Activated naive CD4-positive, alpha-beta T cell treated with Interleukin-2 at 50 U/mL for 16 hours (primary cell): ENCODE measurements at places on chromosomes 1 and 21.

DNA sequence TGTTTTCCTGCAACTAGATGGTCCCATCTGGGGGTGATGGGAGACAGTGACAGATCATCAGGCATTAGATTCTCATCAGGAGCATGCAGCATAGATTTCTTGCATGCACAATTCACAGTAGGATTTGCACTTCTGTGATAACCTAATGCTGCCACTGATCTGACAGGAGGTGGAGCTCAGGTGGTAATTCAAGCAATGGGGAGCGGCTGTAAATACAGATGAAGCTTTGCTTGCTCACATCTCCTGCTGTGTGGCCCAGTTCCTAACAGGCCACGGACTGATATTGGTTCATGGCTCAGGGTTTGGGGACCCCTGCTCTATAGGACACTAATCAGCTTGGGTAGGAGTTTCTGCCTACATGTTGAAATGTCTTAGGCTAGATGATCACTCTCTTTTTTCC is 320.0 kb downstream of the PRDM2 start:
- DNase-seq, result no peak

GRCh38 chr1:37483785-37484184 is 9.4 kb downstream of the ZC3H12A start:
- no peak for DNase-seq

GRCh38 chr1:149903836-149904491 is 4.6 kb downstream of the BOLA1 start:
- DNase-seq, result no peak

GRCh38 chr1:228837817-228838716 is 102.8 kb downstream of the RHOU start:
- DNase-seq, result no peak

- no peak for DNase-seq
These were observed 686.9 kb downstream of the LRRIQ3 start for GRCh38 chr1:73511038-73511437.

DNA sequence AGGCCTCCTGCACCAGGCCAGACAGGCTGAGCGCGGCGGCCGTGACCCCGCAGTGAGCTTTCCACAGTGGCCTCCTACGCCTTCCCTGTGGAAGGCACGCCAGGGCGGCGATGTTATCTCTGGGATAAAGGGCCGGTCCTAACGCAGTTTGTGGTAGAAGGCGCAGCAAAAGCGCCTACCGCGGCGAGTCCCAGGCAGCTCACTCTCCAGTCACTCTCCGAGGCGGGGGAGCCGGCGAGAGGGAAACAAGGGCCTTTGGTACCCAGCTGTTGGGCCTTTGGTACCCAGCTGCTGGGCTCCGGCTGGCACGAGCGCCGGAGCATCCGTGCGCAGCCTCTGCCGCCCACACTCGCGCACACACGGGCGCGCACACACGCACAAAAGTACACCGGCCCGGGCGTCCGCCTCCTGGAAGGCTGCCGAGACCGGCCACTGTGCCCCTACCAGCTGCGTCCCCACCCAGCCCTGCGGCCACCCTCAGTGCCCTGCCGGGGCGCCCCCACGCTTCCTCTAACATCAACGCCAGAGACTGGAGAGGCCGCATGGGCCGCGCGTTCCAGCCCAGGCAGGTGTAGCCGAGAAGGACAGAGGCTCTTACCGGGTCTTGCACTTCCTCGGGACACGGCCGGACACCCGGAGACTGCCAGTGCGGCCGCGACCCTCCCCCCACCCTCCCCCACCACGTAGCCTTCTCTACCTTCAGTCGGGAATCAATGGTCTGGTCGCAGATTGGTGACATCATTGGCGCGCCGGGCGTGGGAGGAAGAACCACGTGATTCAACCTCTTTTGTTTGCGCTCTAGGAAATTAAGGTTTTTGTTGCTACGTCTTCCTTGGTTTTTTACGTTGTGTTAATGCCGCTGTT is 19.5 kb upstream of the ADAR start:
- peak; percentile 94 for DNase-seq

- DNase-seq, result no peak
These were observed 226.4 kb downstream of the PLA2G4A start for GRCh38 chr1:187054862-187055757.

DNA sequence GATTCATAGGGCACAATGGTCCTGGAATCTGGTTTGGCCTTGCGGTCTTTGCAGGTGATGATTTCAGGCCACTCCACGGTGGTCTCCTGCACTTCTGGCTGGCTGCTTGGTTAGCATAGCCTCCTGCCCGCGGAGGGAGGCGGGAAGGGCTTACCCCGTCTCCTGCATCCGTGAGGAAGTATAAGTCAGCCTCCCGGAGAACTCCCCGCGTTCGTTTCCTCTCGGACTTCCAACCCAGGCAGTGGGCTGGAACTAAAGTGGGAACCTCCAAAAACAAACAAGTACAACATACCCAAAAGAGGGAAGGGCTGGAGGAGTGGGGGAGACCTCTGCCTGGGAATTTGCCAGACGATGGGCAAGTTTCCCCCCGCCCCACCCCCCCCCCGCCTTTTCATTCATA is 939 bp upstream of the CCN1 start:
- no peak for DNase-seq

DNA sequence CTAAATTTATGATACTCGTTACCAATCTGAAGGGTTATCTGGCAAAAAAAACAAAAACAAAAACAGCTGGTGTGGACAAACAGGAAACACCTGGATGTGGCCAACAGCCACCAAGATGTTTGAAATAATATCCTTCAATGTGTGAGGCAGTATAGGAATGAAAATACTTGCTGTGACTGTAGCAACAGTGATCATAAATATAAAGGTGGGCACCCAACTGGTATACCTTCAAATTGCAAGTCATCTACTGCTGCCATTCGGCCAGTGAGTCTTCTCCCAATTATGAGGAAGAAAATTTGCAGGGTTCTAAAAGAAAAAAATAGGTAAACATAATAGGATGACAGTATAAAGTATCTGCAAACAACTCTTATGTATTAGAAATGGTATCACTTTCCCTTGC is 916 bp downstream of the YIPF1 start:
- DNase-seq, result no peak

DNA sequence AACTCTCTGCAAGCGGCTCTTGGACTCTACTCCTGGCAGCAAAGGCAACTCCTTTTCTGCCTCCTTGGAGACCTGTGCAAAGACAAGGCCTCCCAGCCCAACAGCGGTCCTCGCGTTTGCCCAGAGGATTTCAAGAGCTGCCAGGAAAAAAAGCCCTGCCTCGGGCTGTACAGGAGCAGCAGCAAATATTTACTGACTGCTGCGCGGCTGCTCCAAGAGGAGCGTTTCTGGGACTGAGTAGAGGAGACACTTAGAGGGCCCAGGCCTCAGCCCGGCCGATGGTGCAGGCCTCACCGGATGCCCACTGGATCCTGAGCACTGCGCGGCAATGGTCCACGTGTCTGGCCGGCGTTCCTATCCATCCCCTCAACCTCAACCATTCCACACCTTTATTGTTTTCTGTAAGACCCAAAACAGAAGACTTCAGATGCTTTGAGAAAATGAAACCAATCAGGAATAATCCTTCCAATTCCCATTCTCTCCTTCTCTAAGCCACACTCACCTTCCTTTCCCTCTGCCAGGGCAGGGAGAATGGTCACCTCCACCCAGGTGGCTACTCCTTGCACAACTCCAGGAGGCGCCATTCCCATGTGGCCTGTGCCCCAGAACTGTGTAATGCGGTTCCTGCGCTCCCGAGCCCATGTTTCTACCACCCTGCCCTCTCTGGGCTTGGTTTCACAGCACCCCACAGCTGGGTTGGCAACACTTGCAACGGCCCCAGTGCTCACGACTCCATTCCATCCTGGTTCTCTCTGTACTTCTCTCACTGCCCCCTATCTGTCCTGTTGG is 215.8 kb downstream of the TRABD2B start:
- DNase-seq, result no peak

DNA sequence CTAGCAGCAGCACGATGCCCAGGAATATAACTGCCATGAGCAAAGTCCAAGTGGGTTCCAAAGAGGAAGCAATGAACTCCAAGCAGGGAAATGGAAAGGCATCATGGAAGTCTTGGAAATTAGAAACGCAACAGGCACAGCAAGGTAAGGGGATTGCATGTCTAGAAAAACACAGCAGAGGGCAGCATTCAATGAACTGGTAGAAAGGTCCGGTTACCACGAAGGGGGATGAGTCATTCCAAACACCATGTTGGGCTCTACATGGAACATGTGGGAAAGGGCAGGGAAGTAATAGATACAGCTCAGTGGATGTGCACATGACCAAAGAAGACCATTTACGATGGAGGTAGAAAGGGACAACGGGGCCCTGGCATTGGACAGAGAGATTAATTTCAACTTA is 36.4 kb downstream of the RXRG start:
- DNase-seq, result no peak

DNA sequence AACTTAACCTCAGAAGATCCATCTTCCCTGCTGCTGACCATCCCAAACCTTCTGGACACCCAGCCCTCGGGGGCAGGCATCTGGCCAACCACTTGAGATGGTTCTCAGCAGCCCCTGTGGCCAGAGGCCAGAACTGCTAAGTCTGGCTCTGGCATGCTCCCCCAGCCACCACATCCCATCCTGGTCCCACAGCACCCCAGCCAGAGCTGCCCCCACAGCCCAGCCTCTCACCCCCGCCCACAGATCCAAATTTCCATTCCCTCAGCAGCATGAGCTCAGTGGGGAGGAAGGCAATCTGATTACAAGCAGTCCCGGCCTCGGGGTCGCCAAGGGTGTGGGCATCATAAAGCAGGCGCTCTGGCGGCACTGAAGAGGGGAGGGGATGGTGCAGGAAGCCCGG is 45.6 kb downstream of the GLIS1 start:
- no peak for DNase-seq

DNA sequence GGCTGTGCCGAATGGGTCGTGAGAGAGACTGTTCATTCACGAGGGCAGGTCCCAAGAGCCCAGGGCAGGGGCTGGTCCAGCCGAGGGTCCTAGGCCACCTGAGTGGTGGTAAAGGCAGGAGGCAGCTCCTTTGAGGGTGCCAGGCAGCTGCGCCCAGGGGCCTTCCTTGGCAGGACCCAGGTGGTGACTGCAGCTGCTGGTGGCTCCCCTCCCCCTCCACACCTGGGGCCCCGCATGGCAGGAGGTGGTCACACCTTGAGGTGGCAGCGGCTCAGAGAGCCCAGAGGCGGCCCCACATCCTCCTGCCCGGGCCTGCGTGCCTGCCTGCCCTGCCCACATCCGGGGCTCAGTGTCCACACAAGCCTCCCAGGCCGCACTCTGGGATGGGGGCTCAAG is 9.8 kb upstream of the PLCH2 start:
- DNase-seq, result no peak
